Stomach (tissue), 19 donors: ENCODE measurements at places on chromosomes 11 and 22. TPM values are rescaled to one million over a fixed set of nuclear protein-coding genes. Genes with fewer than 3 reads are reported as not detected.

The LRRC4C gene
- polyA plus RNA-seq = not detected

The ME3 gene
- polyA plus RNA-seq = 18.1 TPM

The OR52K2 gene
- polyA plus RNA-seq = not detected

The H19 gene
- polyA plus RNA-seq = 58.0 TPM

The PATE4 gene
- polyA plus RNA-seq = not detected

The SCN2B gene
- polyA plus RNA-seq = 0.46 TPM

The MMP13 gene
- not detected for polyA plus RNA-seq

The KLHDC7B gene
- polyA plus RNA-seq = 0.46 TPM

The GAL gene
- not detected for polyA plus RNA-seq

The MMP7 gene
- polyA plus RNA-seq = 45.1 TPM

The LRRN4CL gene
- 1.8 TPM for polyA plus RNA-seq

The DDIAS gene
- 1.6 TPM for polyA plus RNA-seq

The P2RY2 gene
- 0.81 TPM for polyA plus RNA-seq

The C11orf98 gene
- polyA plus RNA-seq = 112 TPM

The NTM gene
- polyA plus RNA-seq = 0.50 TPM

The HSPB2 gene
- 5.1 TPM for polyA plus RNA-seq
